ENCODE measurements at places on chromosomes 6 and 20.

- no peak for DNase-seq
These were observed 87.2 kb downstream of the PDE7B start for GRCh38 chr6:135938576-135939207.

- DNase-seq, result no peak
These were observed 1.1 kb downstream of the CD109 start for GRCh38 chr6:73696966-73697655.

- no peak for DNase-seq
These were observed 205.2 kb downstream of the ERMARD start for GRCh38 chr6:169956580-169956979.

DNA sequence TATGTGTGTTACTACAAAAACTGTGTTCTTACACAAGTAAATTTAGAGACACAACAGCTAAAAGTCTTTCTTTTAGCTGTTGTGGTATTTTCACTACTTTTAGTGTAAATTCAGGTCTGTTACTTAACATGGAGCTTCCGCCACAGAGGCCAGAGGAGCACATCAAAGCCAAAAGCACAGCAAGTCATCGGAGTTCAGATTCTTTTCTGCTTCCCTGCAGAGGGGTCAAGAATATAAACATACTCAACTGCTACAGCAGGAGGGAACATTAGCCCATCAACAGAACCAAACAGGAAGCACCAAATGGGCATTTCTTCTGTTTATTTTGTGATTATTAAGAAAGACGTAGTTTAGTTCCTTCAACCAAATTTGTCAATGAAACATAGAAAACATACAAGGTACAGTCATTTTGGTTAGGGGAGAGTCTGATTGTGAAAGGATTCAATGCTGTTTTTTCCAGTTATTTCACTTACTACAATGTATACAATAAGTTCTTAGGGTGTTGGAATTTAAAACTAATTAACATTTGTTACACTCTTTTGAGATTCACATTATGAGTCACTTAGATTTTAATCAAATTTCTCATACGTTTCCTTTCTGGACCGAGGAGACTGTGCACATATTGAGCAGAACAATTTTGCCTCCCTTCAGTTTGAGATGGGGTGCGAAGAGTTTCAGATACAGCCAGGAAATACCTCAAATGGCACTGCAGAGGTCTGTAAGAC, 42.8 kb upstream of the DSE start:
- DNase-seq, result no peak

GRCh38 chr6:85360794-85361642, 88.9 kb upstream of the NT5E start:
- DNase-seq, result no peak

DNA sequence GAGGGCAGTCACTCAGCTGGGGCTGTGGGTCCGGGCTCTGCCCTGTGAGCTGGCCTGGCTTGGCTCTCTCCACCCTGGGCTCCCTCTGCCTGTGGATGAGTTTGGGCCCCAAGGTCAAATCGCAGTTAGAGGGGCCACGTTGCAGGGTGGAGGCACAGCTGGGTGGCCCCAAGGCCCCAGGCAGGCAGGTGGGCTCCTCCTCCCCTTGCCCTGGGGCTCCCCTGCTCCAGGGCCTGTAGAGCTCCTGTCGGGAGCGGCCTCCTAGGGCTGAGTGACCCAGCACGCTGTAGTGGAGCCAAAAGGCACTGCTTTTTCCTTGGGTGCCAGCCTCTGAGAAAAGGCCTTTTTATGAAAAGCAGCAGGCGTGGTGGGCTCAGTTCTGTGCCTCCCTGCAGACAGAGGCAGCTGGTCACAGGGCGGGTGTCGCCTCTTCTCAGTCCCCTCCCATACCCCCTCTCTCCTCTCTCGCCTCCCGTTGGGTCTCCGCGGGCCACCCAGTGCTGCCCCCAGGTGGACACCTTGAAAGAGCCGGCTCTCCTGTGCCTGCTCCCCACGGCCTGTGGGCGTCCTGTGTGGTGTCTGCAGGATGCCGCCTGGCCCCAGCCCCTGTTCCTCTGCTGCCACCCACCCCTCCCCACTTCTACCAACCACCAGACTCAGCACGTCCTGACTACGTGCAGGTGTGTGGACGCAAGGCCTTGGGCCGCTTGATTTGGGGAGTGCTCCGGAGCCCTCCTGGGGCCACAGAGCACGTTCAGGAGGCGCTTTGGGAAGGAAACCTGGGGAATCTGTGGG, 13.2 kb downstream of the SS18L1 start:
- no peak for DNase-seq

DNA sequence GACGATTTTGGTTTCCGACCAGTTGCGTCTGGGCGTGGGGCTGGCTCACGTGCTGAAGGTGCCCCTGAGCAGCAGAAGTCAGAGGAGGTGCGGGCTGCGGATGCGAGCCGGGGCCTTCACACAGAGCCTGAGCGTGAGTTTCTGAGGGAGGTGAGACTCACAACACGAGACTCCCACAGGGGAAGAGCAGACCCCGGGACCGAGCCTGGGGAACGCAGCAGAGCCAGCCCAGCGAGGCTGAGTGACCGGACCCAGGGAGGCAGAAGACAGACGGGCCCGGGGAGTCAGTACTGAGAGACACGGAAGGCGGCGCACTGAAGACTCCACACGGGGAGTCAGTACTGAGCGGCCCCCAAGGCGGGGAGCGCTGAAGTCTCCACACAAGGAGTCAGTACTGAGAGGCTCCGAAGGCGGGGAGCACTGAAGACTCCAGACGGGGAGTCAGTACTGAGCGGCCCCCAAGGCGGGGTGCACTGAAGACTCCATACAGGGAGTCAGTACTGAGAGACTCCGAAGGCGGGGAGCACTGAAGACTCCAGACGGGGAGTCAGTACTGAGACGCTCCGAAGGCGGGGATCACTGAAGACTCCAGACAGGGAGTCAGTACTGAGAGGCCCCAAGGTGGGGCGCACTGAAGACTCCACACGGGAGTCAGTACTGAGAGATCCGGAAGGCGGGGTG, 77.8 kb downstream of the DLL1 start:
- DNase-seq, result no peak

- no peak for DNase-seq
These were observed 15.2 kb downstream of the CTCFL start for GRCh38 chr20:57509665-57510237.

GRCh38 chr6:169556758-169557548, 144.9 kb downstream of the WDR27 start:
- no peak for DNase-seq

- DNase-seq, result no peak
These were observed 48.9 kb upstream of the ARMC2 start for GRCh38 chr6:108799354-108799717.

GRCh38 chr6:17413313-17413750, 19.9 kb downstream of the CAP2 start:
- DNase-seq, result no peak

- no peak for DNase-seq
These were observed 100.5 kb downstream of the KIF13A start for GRCh38 chr6:17886891-17887290.

DNA sequence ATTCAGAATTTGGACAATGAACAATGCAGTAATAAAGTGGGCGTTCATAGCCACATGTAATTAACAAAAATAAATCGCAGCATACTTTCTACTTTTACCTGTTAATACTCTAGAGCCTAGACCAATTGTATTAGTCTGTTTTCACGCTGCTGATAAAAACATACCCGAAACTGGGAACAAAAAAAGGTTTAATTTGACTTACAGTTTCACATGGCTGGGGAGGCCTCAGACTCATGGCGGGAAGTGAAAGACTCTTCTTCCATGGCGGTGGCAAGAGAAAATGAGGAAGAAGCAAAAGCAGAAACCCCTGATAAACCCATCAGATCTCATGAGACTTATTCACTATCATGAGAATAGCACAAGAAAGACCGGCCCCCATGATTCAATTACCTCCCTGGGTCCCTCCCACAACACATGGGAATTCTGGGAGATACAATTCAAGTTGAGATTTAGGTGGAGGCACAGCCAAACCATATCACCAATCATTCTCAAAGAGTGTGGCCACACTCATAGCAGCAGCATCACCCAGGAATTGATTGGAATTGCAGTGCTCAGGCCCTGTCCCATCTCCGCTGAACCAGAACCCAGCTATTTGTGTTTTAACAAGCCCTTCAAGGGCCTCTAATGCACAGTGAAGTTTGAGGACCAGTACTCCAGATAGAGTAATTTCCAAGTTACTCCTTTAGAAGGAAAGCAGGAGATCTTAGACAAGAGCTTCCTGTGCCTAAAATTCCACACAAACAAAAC, 650.0 kb downstream of the KIF16B start:
- DNase-seq, result no peak

DNA sequence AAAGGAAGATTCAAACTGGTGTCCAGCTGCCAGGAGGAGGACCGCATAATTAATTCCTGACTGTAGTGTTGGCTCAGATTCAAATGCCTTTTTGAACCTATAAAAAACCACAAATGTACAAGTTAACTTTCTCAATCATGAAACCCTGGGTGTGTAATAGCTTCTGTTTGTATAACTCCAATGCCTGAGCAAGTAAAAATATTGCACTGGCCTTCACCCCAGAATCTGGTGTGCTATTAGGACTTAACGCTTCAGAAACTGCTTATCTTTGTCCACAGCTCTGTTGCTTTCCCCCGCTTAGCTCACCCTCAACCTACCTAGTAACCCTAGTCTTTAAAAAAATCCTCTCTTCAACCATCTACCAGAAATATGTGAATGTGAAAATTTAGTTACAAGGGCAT, 119.1 kb upstream of the MAP7 start:
- no peak for DNase-seq

DNA sequence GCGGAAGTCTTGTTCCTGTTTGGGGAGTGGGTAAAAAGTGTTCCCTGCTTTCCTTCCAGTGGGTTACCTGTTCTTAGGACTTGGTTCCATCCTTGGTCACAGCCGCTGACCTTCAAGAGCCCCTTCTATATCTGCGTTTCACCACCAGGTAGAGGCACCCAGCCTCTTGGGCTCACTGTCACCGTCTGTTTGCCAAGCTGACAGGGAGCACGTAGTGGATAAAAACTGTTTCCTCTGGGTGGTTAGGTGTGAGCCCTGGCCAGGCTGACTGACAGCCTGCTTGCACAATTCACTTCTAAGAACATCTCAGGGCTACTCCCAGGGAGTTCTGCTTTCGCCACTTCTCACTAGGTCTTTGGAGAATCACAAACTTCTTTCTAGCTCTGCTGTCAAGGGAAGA, 1.8 kb upstream of the JPH2 start:
- no peak for DNase-seq

- DNase-seq, result no peak
These were observed 30.4 kb downstream of the IBTK start for GRCh38 chr6:82217018-82217586.

DNA sequence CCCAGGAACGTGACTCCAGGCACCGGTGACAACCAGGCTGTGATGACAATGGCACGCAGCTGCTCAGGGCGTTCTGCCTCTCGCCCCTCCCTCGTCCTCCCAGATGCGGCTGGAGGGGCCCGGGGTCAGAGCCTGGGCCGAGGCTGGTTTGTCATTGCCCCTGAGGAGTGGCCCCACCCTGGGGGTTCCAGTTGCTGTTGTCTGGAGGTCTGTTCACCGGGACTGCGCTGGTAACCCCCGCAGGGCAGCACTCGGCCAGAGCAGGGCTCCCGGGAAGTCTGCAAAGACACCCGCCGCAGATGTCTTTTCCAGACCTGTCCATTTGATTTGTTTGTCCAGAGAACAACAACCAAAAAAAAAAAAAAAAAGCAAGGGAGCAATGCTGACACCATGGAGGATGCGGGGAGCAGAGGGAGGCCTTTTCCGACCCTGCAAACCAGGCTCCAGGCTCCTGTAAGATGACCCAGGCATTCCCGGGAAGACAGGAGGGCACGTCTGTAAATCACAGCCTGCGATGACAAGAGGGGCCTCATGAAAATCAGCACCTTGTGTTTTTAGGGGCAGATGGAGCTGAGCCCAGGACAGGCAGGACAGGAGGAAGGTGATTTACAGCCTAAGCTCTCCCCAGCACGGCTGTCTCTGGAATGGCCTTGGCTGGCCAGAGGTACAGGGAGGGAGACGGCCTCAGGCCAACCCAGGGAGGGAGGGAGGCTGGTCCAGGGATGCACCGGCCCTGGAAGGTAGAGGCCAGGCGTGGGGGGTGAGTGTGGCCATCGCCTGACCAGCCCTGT, 189.3 kb downstream of the ERMARD start:
- no peak for DNase-seq

GRCh38 chr6:117521791-117522502, 39.5 kb downstream of the DCBLD1 start:
- no peak for DNase-seq

- no peak for DNase-seq
These were observed 89.7 kb downstream of the MDGA1 start for GRCh38 chr6:37607944-37608343.

DNA sequence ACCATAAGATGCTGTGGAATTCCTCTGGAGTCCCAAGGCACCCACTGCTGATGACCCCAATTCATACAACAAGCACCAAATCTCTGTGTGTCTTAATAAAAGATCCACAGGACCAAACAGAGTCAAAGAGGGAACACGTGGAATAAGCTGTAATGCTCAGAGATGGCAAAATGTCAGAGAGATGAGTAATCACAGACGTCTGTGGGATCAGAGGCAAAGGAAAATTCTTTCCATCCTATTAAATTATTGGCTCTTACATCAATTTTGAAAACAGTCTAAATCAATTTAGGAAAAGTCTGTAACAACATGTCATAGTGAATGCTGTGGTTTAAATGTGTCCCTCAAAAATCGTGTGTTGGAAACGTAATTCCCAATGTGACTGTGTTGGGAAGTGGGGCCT, 17.5 kb upstream of the SAMD3 start:
- DNase-seq, result no peak

All from DMS153 (cell line).